ENCODE measurements at places on chromosomes 2 and 18. TPM values are rescaled to one million over a fixed set of nuclear protein-coding genes. Genes with fewer than 3 reads are reported as not detected.

The SAG gene
- not detected for total RNA-seq

The PER2 gene
- 13.0 TPM for total RNA-seq

The IRS1 gene
- 14.0 TPM for total RNA-seq

The POTEC gene
- total RNA-seq: not detected

The CDK15 gene
- 0.22 TPM for total RNA-seq

The CTAGE1 gene
- total RNA-seq: 0.13 TPM

The ABCG8 gene
- not detected for total RNA-seq

The ZNF2 gene
- 4.1 TPM for total RNA-seq

The VAMP5 gene
- total RNA-seq: 27.9 TPM

The CFAP221 gene
- 1.2 TPM for total RNA-seq

The CHCHD5 gene
- 24.9 TPM for total RNA-seq

The SCYGR4 gene
- not detected for total RNA-seq

The FIGN gene
- 16.4 TPM for total RNA-seq

The LYG2 gene
- total RNA-seq: not detected

The GPATCH11 gene
- total RNA-seq: 6.7 TPM

The HOXD1 gene
- 0.59 TPM for total RNA-seq

The HDHD2 gene
- 35.6 TPM for total RNA-seq

The ZNF396 gene
- 1.0 TPM for total RNA-seq

The NT5DC4 gene
- total RNA-seq: not detected

The HOXD12 gene
- total RNA-seq: not detected

The NFU1 gene
- 90.3 TPM for total RNA-seq

The AQP12B gene
- total RNA-seq: not detected

The CNGA3 gene
- total RNA-seq: not detected

The SERPINE2 gene
- 91.5 TPM for total RNA-seq

The ZSWIM2 gene
- not detected for total RNA-seq

The ELOA2 gene
- total RNA-seq: not detected

The PTH2R gene
- not detected for total RNA-seq

The DYNAP gene
- not detected for total RNA-seq

The ZNF385B gene
- total RNA-seq: 6.7 TPM

The UGT1A4 gene
- not detected for total RNA-seq

The LHCGR gene
- 0.24 TPM for total RNA-seq

The TNFRSF11A gene
- 1.0 TPM for total RNA-seq

The NEB gene
- total RNA-seq: 10.9 TPM

The SLC40A1 gene
- 30.3 TPM for total RNA-seq

The HRH4 gene
- total RNA-seq: 0.08 TPM

The GYPC gene
- 113 TPM for total RNA-seq

The CDC42EP3 gene
- 194 TPM for total RNA-seq

The IL36A gene
- total RNA-seq: not detected

The PARD6G gene
- 1.3 TPM for total RNA-seq

The MOGAT1 gene
- total RNA-seq: 0.24 TPM

The FSHR gene
- not detected for total RNA-seq

The AGAP1 gene
- 18.7 TPM for total RNA-seq

The LBX2 gene
- total RNA-seq: 0.51 TPM

The IL1B gene
- 0.48 TPM for total RNA-seq

The LDAH gene
- 6.8 TPM for total RNA-seq

The NBAS gene
- 38.9 TPM for total RNA-seq

Data from cardiac septum (tissue), 1 donor.